Aorta (tissue), 5 donors: ENCODE measurements at places on chromosomes 5 and 9. TPM values are rescaled to one million over a fixed set of nuclear protein-coding genes. Genes with fewer than 3 reads are reported as not detected.

DNA sequence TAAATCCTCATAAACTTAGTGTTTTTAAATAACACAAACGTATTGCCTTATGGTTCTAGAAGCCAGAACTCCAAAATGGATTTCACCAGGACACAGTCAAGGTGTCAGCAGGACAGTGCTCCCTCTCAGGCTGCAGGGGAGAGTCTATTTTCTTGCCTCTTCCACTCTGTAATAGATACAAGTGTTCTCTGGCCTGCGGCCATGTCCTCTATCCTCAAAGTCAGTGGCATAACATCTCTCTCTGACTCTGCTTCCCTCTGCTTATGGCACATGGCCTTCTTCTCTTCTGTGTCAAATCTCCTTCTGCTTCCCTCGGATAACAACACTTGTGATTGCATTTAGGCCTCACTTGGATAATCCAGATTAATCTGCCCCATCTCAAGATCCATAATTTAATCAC lies 129.4 kb upstream of the OR13F1 start:
- no peak for DNase-seq

DNA sequence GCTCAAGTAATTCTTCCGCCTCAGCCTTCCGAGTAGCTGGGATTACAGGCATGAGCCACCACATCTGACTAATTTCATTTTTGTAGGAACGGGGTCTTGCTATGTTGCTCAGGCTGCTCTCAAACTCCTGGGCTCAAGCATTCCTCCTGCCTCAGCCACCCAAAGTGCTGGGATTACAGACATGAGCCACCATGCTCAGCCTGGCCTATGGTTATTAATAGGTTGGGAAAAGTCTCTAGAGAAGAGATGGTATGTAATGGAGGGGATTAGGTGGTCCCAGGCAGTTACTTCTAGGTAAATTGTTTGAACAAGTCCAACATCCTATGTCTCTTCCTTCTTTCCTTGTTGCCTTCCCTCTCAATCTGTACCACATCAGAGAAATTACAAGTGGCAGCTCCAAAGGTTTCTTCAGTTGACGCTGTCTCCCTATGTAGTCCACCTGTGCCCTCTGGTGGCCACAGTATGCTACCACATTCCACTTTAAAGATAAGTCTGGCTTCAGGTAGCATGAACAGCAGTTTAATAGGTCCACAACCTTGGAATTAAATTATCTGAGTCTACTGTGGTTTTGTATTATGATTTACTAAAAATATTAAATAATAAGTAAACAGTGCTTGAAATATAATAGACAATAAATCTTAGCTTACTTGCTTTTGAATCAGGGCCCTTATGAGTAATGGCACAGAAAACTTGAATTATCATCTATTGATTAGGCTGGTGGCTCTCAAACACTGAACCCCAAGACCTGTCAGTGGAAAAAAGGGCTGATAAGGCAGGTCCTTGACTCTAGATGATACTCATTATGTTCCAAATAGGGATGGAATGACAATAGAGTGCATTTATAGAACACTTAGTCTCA lies 9.7 kb downstream of the TIGD6 start:
- DNase-seq = peak; percentile 76

- DNase-seq = no peak
These were observed 18.4 kb downstream of the RNF130 start for GRCh38 chr5:180053061-180053602.

- no peak for DNase-seq
These were observed 17.2 kb upstream of the SIL1 start for GRCh38 chr5:139215107-139215975.

GRCh38 chr5:14356305-14356704 lies 213.2 kb downstream of the TRIO start:
- DNase-seq = no peak

- DNase-seq = no peak
These were observed 32.5 kb downstream of the LEAP2 start for GRCh38 chr5:132905938-132906337.

GRCh38 chr5:142561029-142561428 lies 124.9 kb downstream of the FGF1 start:
- no peak for DNase-seq

DNA sequence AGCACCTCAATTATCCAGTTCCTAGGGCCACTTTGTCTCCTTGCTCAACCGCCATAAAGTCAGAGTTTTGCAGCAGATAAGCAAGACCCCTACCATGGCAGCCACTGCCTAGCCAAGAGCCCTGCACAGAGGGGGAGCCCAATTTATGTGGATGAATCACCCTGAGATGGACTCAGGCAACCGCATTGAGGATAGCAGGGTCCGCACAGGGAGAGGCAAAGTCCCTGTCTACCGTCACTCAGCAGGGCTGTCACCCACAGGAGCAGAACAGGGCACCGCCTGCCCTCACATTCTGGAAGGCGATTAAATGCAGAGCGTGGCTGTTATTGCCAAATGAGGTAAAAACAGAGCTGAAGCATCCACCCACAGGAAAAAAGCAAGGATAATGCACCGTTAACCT lies 1.7 kb downstream of the FBP2 start:
- no peak for DNase-seq

DNA sequence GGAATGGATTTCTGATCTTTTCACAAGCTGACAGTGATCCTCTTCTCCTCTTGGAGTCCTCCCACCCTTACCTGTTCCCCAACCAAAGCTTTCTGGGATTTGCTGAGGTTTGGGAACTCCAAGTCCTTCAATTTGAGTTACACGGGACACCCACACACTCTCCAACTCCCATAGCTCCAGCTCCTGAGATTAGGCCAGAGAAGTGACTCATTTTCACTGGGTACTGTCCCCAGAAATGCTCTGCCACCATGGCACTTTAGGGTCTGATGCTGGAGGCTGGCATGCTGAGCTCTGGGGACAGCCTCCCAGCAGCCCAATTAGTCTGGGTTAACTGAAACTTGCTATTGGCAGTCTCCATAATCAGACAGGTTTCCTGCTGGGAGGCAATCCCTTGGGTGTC lies 14.0 kb upstream of the HRCT1 start:
- no peak for DNase-seq

GRCh38 chr5:59437176-59437575 lies 456.4 kb downstream of the PDE4D start:
- DNase-seq = no peak

Gene FOXD4
- 0.27 TPM for total RNA-seq

Gene PCDHGA7
- 6.4 TPM for total RNA-seq

Gene PRSS3
- not detected for total RNA-seq

Gene PPP2R2B
- 15.0 TPM for total RNA-seq
